Body of pancreas (tissue), 4 donors: ENCODE measurements at places on chromosomes 6 and 20.
A peak's percentile ranks its signal among the peaks of the same experiment; 100 is the strongest.

GRCh38 chr20:43982886-43983285 is 68.2 kb downstream of the TOX2 start:
- no peak for DNase-seq

DNA sequence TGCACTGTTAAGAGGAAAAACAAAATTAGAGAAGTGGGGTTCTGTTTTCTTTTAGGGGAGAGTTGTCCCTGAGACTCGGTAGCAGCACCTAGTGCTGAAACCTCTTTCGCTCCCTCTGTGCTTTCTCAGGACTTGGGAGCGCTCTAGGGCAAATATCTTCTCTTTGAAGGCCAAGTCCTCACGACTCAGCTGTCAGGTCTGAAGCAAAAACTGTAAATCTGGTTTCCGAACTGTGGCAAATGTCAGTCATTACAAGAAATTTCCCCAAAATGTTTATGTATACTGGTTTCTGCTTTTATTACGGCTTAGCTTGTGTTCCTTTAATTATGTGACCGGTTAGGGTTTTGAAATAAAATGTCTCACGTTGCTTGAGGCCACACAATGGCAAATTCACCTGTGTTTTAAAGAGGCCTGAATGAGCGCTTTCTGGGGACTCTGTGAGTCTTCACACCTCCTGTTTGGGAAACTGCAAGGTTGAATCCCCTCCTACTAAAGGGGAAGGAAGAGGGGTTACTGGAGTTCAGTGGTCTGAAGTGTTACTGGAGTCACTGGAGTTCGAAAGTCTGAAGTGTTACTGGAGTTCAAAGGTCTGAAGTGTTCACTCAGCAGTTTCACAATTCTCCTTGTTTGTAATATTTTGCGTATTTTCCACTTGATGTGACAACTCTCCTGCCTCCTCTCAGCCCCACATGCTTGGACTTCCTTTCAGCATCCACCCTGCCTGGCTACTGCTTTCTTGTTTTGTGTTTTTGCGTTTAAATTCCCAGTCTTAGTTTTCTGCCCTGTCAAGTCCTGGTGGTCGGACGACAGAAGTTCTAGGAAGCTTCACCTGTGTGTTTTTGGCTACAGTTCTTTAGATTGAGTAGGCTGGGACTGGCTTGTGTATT is 1.6 kb downstream of the SMPDL3A start:
- DNase-seq = peak; percentile 59

DNA sequence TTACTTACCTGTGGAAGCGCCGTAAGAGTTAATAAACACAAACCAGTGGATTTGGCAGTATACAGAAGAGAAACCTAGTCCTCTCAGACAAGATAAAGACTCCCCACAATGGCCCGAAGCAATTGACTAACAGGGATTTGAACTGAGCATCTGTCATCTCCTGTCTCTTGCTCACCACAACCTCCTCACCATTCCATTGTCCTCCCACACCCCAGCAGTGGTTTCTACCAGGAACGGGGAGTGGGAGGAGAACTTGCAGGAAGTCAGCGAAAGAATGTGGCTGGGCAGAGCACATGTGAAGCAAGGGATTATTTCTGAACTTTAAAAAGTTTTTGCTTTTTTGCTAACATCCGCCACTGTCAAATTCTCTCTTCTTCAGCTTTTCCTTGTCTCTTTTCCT is 24.6 kb upstream of the TAAR1 start:
- DNase-seq = no peak

- DNase-seq = no peak
Measured at GRCh38 chr20:49261173-49261572, 16.7 kb downstream of the ZNFX1 start.

- DNase-seq = no peak
Measured at GRCh38 chr6:16474772-16475493, 236.5 kb downstream of the GMPR start.

DNA sequence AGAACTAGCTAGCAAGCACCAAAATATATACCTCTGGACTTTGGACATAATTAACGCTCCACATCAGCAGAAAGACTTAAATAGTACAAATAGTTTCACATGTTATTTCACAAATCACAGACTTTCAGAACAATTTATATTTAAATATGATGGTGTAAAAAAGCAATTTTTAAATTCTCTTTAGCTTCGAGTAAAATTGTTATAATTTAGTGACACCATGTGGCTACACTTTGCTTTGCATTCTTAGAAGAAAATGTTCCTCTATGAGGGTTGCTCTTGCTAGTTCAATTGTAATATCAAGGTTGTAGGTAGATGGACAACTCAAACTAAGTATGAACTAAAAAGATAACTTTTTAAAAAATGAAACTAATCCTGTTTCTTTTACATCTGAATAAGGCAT is 69.0 kb downstream of the BTBD9 start:
- no peak for DNase-seq

- no peak for DNase-seq
Measured at GRCh38 chr6:145699462-145699861, 35.9 kb downstream of the EPM2A start.

DNA sequence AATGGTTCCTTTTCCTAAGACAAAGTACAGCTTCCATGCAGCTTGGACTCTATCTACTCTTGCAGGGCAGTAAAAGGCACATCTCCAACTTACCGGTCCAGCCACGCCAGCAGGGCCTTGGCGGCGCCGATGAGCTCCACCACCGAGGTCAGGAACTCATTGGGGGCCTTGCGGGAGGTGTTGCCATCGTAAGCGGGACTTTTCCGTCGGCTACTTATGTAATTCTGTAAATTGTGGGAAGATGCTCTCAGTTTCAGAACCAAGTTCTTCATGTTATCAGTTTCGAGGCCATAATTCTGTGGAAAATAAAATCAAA is 68.5 kb downstream of the CNKSR3 start:
- DNase-seq = no peak

DNA sequence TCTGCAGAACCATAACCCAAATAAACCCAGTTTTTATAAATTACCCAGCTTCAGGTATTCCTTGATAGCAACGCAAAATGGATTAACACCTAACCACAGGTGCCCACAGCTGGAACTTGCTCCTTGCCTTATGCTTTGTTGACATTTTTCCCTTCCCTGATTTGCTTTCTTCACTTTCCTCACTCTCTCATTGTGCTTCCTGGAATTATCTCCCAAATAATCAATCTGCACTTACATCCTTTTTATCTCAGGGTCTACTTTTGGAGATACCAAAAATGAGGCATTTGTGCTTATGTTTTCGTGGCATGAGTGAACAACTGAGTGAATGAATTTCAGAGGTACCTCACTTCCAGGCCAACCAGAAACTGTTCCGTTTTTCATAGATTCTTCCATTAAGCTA is 374.3 kb downstream of the DOK5 start:
- no peak for DNase-seq

DNA sequence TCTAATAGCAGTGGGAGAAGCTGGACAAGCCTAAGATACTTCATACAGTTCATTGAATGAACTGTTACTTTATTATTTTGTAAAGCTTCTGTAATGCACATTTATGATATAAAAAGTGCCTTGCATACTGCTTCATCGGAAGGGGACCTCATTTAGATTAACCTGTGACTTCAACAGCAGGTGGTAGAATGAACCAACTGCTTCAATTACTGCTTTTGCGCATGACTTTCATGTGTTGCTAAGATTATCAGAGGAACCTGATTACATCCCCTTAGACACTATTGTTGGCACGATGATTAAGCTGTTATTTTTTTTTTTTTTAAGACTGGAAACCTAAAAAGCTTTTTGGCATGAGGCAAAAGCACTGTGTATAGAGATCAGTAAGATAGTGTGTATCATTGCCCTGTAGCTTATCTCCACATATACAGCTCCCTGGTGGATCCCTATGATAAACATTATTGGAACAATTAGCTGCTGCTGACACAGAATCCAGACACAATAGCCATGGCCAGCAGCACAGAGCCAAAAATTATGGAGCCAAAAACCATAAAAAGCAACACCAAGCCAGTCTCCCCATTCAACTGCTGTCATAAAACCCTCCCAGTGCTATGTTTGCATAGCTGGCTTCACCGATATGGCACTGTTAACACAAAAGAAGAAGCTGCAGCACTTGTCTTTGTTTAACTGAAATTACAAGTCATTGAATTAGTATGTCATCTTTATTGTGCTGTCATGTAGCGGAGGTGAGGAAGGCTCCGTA is 731.6 kb upstream of the MMS22L start:
- no peak for DNase-seq

GRCh38 chr20:17276101-17276500 is 49.3 kb downstream of the PCSK2 start:
- no peak for DNase-seq

DNA sequence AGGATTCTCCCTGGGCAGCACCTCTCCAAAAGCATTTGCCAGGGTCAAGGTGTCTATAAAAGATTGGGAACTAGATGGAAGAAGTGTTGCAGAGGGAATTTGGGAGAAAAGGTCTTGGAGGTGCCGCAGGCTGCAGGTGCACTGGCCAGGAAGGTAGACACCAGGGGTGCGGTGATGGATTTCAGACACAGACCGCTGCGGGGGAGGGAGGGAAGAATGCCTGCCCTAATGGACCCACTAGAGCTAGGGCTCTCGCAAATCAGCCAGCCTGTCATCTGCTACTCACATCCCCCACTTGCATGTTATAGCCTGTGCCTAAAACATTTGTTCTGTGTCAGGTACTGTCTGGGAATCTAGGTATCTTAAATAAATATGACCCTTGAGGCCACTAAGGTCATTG is 193.6 kb upstream of the SLC24A3 start:
- no peak for DNase-seq

DNA sequence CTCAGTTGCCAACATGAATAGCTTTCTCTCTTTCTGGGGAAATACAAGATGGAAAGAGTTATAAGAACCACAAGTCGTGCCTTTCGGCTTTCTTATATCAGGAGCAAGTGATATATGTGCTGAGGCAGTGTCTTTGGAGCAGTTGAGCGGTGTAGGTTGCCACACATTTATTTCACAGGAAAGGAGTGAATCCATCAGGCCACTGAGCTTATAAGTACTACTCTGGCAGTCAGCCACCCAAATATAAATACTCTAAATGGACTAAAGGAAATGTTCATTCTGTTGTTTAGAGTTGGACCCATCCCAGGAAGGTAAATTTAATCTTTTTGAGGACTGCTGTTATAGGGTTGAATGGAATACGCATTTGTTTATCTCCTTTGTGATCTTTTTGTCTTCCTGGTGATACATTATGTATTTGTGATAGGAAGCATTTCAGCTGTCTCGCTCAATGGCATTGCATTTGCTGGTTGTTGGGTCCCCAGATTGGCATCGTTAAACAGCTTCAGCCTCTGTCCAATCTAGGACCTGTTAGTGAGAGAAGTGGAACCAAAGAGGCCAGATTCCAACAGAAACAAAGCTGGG is 139.7 kb downstream of the SOBP start:
- no peak for DNase-seq

DNA sequence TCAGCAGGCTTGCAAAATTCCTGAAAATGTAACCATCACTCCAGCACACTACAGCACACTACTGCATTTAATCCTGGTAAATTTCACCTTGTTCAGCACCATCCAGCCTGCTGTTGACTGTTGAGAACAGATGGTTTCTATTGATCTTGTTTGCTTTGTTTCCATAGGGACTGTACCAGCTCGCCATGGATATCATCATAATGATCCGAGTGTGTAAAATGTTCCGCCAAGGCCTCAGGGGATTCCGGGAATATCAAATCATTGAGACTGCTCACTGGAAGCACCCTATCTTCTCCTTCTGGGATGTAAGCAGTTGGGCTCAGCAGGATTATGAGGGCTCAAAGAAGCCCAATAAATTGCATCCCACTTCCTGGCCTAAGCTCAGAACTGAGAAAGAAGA is 4.1 kb downstream of the CNBD2 start:
- no peak for DNase-seq

DNA sequence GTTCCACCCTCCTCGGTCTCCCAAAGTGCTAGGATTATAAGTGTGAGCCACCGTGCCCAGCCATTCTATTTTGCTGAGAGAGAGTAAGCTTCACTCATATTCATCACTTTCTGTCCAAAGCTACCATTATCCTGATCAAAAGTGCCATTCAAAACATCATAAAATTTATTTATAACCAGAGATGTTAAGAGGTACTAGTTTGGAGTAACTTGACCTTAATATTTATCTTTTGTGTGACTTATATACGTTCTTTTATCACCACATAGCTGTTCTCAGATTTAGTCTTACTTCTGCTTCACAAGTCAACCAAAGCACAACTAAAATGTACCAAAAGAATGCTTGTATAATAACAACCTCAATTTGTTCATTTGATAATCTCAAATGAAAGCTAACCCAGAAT is 18.1 kb downstream of the AKIRIN2 start:
- no peak for DNase-seq

DNA sequence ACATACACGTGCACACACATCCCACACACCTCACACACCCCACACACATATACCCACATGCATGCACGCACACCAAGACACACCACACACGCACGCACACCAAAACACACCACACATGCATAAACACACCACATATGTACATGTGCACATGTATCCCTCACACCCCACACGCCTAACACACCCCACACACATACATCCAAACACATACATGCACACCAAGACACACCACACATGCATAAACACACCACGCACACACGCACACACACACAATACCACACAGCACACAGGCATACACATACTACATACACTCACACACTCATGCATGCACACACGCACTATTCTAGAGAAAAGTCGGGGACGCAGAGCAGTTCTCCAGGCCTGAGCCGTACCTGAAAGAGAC is 671.5 kb downstream of the PRKN start:
- DNase-seq = no peak

GRCh38 chr20:17679941-17680835 is 1.9 kb downstream of the RRBP1 start:
- peak; percentile 72 for DNase-seq

DNA sequence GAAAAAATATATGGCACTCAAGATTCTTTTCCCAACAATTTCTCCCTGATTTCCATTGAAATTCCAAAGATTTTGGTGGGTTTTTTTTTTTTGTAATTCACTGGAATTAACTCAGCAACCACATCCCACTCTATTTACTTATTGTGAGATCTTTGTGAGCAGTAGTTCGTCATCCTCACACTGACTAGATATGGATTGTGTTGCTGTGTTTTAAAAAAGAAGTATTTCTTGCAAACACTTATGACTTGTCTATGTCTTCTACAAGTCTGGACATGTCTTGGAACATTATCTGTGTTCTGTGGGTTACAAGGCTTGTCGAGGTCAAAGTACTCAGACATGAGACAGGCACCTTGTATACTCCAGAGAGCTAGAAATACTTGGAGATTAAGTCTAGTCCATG is 7.3 kb upstream of the TENT5A start:
- DNase-seq = no peak

GRCh38 chr6:89921691-89922090 is 27.4 kb downstream of the GJA10 start:
- DNase-seq = no peak

- DNase-seq = no peak
Measured at GRCh38 chr6:104118274-104118673, 741.4 kb downstream of the HACE1 start.

DNA sequence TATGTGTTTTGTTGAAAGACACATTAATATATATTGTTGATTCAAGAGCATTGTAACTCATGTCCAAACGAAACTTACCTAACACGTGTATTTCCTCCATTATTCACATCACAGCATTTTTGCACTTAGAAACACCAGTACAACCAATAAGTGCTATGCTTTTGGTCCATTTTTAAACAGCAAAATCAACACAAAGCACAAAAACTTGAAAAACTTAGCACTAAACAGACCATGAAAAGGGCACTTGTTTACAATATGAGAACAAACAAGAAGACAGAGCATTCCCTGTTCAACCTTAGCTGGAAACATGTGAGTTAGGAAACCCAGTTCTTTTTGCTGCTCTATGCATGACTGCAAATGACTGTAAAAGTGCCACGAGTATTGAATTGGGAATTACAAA is 9.6 kb downstream of the GLYATL3 start:
- DNase-seq = no peak

- DNase-seq = no peak
Measured at GRCh38 chr6:71745525-71745924, 140.8 kb upstream of the RIMS1 start.
